ENCODE measurements at places on chromosomes 16 and 17.

DNA sequence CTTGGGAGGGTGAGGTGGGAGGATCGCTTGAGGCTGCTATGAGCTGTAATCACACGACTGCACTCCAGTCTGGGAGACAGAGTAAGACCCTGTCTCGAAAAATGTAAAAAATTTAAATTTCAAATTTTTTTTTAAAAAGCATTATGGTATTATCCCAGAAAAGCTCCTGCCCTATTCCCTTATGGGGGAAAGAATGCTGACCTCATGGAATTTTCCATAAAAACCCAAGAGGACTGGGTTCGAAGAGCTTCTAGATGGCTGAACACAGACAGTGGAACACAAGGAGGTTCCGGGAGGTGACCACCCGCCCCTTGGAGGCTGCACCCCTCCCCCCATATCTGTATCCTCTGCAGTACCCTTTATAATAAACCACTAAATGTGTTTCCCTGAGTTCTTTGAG lies 4.0 kb downstream of the EIF4A3 start:
- DNase-seq = no peak

DNA sequence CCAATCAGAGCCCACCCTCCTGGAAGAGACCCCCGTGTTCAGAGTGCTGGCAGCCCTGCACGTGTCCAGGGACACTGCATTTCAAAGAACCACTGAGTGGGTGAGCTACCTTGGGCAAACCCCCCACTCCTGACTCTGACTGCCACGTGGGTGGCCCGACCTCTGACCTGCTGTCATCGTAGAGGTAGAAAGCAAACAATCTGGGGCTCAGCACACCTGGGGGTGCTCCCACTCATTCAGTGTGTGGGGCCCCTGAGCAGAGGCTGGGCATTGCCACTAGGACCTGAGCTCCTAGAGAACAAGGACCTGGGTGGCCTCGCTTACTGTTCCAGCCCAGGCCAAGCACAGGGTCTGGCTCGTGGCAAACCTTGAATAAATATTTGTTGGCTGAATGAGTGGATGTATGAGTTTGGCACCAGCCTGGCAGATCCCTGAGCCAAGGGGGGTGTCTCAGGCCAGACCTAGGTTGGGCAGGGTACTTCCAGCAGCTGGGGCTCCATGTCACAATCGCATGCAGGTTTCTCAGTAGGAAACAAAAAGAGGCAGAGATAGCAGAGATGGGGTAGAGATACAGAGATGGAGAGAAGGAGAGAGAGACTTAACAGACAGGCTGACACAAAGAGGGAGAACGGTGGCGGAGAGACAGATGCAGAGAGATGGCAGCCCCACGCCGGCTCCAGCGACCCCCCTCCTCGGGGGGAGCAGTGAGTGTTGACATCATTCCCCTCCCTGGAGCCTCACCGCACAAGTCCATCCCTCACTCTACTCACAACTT lies 5.4 kb upstream of the DRC7 start:
- DNase-seq = no peak

- DNase-seq = peak; percentile 93
Observed at GRCh38 chr16:79264237-79265109, 336.1 kb downstream of the MAF start.

GRCh38 chr16:80346111-80346632 lies 194.6 kb upstream of the DYNLRB2 start:
- no peak for DNase-seq

GRCh38 chr16:19940195-19940594 lies 55.5 kb upstream of the GPRC5B start:
- no peak for DNase-seq

GRCh38 chr16:89918453-89919347 lies at the start of gene MC1R:
Gene MC1R, plus strand, starts transcription at chr16:89918862. Its CDS starts 397 bp downstream, at chr16:89919259.
- DNase-seq = no peak

DNA sequence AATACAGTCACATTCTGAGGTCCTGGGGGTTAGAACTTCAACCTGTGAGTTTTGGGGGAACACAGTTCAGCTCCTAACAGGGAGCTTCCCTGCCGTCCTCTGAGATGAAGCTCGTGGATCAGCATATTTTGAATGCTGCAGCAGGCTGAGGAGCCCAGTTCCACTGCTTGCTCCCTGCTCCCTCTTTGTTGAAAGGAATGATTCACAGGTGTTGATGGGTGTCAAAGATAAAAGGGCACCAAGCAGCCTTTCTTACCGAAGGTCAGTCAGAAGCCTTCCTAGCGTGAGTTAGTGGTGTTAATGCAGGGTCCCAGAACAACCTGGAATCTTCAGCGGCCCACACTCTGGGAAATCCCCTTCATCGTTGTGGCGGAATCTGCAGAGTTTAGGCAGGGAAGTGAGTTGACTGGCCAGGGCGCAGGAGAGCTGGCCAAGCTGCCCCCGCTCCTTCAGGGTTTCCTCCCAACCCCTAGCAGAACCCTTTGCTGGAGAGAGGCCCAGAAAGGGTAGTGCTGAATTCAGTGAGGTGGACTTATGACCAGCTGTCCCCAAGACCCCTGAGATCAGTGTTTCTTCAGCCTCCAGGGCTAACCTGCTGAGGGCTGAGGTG lies 114.8 kb downstream of the GNAO1 start:
- DNase-seq = no peak

DNA sequence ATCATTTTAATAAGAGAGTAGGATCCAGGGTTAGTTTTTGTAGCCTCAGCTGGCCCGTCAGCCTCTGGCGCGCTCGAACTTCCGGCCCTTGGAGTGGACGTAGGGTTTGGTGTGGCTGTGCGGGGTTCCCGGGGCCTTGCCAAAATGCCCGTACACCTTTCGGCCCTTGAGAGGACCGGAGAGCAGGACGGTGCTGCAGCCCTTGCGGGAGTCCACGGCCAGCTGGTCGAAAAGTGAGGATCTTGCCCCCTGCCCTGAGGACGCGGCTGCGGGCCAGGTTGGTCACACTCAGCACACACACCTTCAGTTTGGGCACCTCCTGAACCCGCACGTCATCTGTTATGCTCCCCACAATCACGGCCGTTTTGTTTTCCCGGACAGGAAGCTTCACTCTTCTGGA lies 42.2 kb upstream of the CNTNAP4 start:
- DNase-seq = no peak

DNA sequence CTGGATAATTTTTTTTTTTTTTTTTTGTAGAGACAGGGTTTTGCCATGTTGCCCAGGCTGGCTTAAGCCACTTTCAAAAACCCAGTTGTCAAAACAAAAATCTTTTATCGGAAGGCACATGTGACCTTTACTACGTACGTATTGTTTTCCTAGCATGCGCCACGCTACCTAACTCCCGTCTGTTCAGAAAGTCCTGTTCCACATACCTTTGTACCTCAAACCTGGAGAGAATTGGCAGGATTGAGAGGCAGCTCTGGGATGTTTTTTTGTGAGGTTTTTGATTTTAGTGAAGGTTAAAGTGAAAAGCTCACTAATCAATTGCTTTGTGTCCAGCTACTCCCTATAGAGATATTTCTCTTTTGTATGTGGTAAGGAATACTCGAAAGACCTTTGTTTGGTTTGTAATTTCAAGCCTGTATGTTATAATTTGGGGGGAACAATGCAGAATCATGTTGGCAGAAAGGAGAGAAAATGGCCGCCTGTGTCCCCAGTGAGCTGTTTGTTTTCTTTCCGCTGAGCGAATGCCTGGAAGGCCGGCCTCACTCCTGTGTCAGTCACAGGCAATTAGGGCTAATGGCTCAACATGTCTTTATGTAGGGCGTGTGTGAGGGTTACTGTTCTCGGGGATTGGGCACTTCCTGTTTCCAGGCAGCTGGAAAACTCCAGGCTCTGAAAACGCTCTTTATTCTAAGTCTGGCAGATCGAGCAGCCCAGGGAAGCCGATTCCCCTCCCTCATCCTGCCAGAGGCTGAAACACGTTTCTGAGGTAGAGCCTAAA lies 60.8 kb upstream of the CLEC18A start:
- no peak for DNase-seq

- no peak for DNase-seq
Observed at GRCh38 chr17:78608804-78609186, 31.6 kb upstream of the DNAH17 start.

DNA sequence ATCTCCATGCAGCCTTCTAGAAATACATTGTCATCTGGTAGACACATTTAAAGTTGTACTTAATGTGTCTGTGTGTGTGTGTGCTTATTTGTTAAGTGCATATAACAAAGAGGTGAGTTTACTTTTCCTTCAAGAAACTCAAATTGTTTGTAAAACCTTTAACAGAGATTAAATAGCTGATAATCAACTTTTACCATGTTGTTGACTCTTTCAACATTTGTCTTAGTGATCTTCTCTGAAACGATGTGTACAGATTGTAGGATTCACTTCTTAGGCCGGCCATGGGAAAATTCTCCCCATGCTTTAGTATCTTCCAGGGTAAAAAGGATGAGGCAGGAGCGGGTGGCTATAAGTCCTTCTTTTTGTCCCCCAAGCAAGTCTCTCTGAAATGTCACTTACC lies 292.9 kb upstream of the MAF start:
- no peak for DNase-seq

DNA sequence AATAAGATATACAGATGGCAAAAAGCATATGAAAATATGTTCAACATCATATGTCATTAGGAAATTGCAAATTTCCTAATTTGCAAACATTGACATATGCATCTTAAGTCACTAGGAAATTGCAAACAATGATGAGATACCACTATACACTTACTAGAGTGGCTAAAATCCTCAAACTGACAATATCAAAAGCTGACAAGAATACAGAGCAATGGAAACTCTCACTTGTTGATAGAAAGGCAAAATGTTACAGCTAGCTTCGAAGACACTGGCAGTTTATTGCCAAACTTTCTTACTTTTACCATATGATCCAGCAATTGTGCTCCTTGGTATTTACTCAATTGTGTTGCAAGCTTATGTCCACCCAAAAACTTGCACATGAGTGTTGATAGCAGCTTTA lies 5.0 kb upstream of the IL4R start:
- DNase-seq = peak; percentile 34

GRCh38 chr16:64398793-64399192 lies 723.1 kb downstream of the CDH11 start:
- DNase-seq = no peak

GRCh38 chr16:48386559-48387312 lies 1.5 kb upstream of the SIAH1 start:
- DNase-seq = no peak

- DNase-seq = peak; percentile 17
Observed at GRCh38 chr17:28085766-28086165, 43.3 kb downstream of the NLK start.

DNA sequence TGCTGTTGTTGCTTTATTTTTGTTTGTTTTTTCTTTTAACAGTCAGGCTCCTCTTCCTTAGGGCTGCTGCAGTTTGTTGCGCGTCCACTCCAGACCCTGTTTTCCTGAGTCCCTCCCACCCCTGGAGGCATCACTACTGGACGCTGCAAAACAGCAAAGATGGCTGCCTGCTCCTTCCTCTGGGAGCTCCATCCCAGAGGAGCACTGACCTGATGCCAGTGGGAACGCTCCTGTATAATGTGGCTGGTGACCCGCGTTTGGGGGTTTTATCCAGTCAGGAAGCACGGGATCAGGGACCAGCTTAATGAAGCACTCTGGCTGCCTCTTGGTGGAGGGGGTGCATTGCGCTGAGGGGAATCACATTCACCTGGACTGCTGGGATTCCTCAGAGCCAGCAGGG lies 1005.6 kb downstream of the CDH8 start:
- no peak for DNase-seq

DNA sequence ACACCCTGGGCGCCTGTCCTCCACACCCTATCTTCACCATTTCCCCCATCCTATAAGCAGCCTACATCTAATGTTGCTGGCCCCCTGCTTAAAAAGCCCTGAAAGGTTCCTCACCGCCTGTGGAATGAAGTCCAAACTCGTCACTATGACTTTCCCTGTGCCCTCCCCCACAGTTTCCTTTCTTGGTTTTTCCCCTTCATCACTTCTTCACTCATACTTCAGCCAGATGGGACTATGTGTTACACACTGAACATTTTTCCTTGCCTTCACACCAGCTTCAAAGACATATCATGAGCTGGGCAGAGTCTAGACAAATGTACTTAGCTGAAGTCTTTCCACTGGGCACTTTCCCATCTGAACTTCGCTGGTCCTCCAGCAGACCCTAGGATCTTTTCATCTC lies 1.5 kb upstream of the MARCHF10 start:
- DNase-seq = no peak

DNA sequence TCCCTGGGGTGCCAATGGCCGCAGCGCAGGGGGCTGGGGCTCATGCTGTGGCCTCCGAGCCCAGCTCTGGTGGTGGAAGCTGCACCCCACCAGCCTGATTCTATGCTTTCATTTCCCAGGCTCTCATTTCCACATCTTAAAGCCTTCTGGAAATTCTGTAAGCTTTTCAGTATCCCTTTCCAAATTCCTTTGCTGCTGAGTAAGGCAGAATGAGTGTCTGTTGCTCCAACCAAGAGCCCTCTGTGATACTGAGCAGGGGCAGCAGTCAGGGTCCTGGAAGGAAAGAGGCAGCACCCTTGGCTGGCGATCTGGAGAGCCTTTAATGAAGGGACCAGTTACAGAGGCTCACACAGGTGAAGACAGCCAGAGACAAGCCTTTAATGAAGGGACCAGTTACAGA lies 79.5 kb upstream of the FOXF1 start:
- DNase-seq = no peak

DNA sequence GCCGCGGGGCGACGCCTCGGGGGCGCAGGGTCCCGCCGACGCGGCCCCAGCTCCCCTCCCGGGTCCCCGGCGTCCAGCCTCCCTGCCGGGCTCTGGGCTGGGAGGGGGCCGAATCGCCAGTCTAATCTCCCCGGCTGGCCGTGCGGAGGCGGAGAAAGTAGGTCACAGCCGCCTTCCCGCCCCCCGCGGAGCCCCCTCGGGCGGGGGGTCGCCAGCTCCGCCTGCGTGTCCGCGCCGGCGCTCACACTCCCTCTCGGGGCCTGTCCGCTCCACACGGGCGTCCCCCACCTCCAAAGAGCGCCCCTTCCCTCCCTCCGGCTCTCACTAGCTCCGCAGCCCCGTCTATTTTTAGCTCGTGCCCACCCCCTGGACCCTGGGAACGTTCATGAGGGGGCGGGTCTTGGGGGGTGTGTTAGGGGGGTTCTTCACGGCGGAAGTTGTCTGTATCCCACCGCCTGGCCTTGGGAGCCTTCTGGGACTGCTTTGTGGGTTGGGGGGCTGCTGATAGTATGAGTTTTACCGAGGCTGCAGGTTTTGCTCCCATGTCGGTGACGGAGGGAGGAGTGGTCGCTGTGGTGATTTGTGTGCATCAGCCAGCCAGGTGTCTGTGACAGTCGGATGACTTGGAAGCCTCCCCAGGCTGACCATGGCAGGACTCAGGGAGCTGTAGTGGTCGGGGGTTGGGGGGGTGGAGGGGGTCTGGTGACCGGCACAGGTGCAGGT lies 1.1 kb downstream of the ATP1B2 start:
- no peak for DNase-seq

DNA sequence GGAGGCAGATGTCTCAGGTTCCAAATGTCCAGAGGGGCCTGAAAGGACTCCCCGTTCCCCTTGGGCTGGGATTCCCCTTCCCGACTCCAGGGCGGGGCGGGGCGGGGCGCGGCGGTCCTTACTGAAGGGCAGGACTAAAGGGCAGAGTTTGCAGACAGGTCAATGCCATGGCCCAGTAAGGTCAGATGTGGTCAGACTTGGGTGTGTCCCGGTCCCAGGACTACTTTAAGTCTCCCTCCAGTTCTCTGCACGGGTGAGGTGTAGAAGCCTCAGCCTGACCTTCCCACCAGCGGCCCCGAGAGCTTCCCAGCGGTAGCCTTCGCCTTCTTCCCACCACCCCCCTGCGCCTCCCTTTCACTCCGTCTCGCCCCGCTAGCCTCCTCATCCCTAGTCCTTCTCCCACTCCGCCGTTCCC lies 532 bp downstream of the KDM6B start:
- peak; percentile 91 for DNase-seq

GRCh38 chr17:65389949-65390348 lies 171.5 kb downstream of the AXIN2 start:
- no peak for DNase-seq

- DNase-seq = peak; percentile 87
Observed at GRCh38 chr17:31415004-31415454, 23.6 kb downstream of the RAB11FIP4 start.

- DNase-seq = no peak
Observed at GRCh38 chr17:37067555-37068111, 118.9 kb downstream of the AATF start.

All from inflammatory macrophage treated with lipopolysaccharide for 4 hours (primary cell).